Activated CD8-positive, alpha-beta T cell treated with anti-CD3 and anti-CD28 coated beads for 36 hours (primary cell): ENCODE measurements at places on chromosomes 7 and 10.

DNA sequence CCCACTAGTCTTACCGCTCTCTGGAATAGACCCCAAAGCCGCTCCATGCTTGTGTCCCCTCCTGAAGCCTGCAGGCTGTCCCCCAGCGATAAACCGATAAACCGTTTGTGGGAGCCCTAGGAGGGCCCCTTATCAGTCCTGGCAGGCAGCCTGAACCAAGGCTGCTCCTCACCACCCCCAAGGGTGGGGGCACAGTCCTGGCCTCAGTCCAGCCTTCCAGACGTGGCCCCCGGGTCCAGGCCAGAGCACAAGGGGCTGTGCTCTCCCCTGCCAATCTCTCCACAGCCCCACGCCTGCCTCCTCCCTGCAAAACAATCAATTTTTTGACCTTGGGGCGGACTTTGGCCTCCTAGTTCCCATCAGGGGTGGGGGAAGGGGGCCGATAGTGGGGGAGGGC, at the start of gene TFR2:
TSS of gene TFR2 (minus strand) at position 90 of the 397 bp plus-strand sequence. CDS start at position 47, 43 bp downstream.
- no peak for DNase-seq

GRCh38 chr7:102150266-102150665, 136.4 kb upstream of the SH2B2 start:
- no peak for DNase-seq

DNA sequence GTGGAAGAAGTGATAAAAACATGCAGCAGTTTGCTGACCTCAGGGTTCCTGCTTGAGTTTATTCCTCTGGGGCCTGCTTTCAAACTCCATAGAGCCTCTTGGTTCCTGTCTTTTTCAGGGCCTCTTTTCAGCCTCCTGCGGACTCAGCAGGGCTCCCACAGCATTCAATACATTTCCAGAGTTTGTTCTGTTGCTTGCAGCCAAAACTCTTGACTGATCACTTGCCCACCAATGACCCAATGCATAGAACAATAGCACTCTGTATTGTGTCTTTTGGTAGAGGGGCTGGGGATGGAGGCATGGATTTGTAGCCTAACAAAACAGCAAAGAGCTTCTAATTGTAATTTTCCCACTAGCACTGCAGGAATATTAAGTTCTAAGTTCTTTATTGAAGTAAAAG, 50.8 kb upstream of the CREB5 start:
- no peak for DNase-seq

- no peak for DNase-seq
Measured at GRCh38 chr7:44796034-44796503, 412 bp upstream of the PPIA start.
